Calu3 (cell line): ENCODE measurements at places on chromosomes 1 and 21.

- H3K27ac ChIP-seq: no peak overlapping the region
- H3K4me3 ChIP-seq: no peak overlapping the region
- H3K4me1 ChIP-seq: peaks cover 7% of the 10 kb centered on the region
- H3K36me3 ChIP-seq: no peaks in the 10 kb centered on the region
- H3K27me3 ChIP-seq: no peaks in the 10 kb centered on the region
These were observed 19.1 kb upstream of the IKBKE start for GRCh38 chr1:206451134-206451686.

GRCh38 chr1:32627596-32628162 lies 22.7 kb downstream of the ZBTB8OS start:
- H3K4me3 ChIP-seq: no peak overlapping the region
- no peak overlapping the region for H3K27ac ChIP-seq
- H3K36me3 ChIP-seq: peaks cover 10% of the 10 kb centered on the region
- DNase-seq: no peak
- H3K4me1 ChIP-seq: no peaks in the 10 kb centered on the region
- no peaks in the 10 kb centered on the region for H3K27me3 ChIP-seq

DNA sequence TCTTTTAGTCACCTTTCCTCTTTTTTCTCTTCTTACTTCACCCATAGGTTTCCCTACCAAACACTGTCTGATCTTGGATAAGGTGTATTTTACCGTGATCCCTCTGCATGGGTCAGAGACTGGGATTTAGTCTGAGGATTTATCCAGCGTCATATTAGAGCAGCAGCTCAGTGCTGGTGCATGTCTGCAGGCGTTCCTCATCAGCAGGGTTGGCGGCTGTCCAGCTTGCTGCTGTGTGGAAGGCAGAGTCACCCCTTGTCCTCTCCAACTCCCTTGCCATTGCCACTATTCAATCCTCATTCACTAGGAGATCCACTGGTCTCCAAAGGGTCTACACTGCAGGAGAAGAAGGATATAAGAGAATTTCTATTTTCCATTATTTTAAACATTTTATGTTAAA lies 7.3 kb upstream of the FAM78B start:
- peaks cover 5% of the 10 kb centered on the region for H3K36me3 ChIP-seq
- peak; percentile 53 for DNase-seq
- no peaks in the 10 kb centered on the region for H3K4me1 ChIP-seq

- DNase-seq: no peak
- no peaks in the 10 kb centered on the region for H3K36me3 ChIP-seq
- H3K4me3 ChIP-seq: no peak overlapping the region
- H3K27me3 ChIP-seq: no peaks in the 10 kb centered on the region
- no peaks in the 10 kb centered on the region for H3K4me1 ChIP-seq
These were observed 34.5 kb downstream of the DNAJC11 start for GRCh38 chr1:6667139-6667538.

GRCh38 chr1:154404984-154405746 lies at the start of gene IL6R:
TSS of gene IL6R (plus strand) at chr1:154405343. CDS start at chr1:154405630, 287 bp downstream.
- DNase-seq: peak; percentile 92
- H3K4me3 ChIP-seq: peak within 1 kb of the TSS; percentile 84
- H3K27ac ChIP-seq: peak within 1 kb of the TSS; percentile 83
- H3K4me1 ChIP-seq: peaks cover 29% of the 10 kb centered on the region
- peaks cover 16% of the 10 kb centered on the region for H3K36me3 ChIP-seq

- H3K27me3 ChIP-seq: no peaks in the 10 kb centered on the region
- DNase-seq: no peak
- H3K36me3 ChIP-seq: peaks cover 47% of the 10 kb centered on the region
- H3K4me3 ChIP-seq: peak overlapping the region; percentile 90
- H3K27ac ChIP-seq: peak overlapping the region; percentile 91
These were observed 710 bp upstream of the PRPF3 start for GRCh38 chr1:150320667-150320978.

DNA sequence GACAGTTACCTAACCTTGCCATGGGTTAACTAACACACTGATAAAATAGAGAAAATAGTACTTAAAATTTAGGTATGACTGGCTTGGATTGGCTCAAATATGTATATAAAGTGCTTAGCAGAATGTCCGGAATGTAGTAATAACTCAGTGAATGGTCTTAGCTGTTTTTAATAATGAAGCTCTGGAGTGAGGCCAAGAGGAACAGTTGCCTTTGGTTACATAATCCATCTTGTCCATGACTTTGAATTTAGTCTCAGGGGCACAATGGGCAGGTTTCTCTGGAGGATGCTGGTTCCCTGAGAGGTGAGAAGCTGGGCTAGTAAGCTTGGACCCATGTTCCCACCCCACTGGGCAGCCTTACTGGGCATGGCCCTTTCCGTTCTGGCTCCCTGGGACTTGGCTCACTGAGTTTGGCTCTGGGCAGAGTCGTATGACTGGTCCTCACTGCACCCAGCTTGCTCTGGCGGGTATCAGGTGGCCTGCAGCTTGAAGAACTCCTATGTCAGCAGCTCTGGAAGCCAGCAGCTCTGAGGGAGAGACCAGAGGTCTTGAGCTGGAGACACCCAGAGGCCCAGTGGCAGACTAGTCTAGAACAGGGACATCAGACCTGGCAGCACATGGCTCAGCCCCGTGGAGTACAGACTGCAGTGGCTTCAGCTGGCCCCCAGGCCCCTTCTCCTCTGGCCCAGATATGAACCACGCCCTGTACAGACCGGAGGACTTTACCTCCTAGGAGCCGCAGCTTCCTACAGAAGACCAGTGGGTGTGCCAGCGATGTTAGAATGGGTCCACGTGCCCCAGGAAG lies 40.4 kb downstream of the TENT5C start:
- no peak overlapping the region for H3K4me3 ChIP-seq
- peaks cover 32% of the 10 kb centered on the region for H3K27me3 ChIP-seq
- H3K36me3 ChIP-seq: no peaks in the 10 kb centered on the region
- no peaks in the 10 kb centered on the region for H3K4me1 ChIP-seq

- no peaks in the 10 kb centered on the region for H3K36me3 ChIP-seq
- peaks cover 13% of the 10 kb centered on the region for H3K4me1 ChIP-seq
- H3K27me3 ChIP-seq: no peaks in the 10 kb centered on the region
- H3K4me3 ChIP-seq: no peak overlapping the region
- no peak for DNase-seq
These were observed 19.0 kb upstream of the DOCK7 start for GRCh38 chr1:62706985-62707743.
